ENCODE measurements at places on chromosomes 1 and 21.
A peak's percentile ranks its signal among the peaks of the same experiment; 100 is the strongest.

GRCh38 chr1:107309962-107310361 is 169.1 kb downstream of the NTNG1 start:
- no peak for DNase-seq

DNA sequence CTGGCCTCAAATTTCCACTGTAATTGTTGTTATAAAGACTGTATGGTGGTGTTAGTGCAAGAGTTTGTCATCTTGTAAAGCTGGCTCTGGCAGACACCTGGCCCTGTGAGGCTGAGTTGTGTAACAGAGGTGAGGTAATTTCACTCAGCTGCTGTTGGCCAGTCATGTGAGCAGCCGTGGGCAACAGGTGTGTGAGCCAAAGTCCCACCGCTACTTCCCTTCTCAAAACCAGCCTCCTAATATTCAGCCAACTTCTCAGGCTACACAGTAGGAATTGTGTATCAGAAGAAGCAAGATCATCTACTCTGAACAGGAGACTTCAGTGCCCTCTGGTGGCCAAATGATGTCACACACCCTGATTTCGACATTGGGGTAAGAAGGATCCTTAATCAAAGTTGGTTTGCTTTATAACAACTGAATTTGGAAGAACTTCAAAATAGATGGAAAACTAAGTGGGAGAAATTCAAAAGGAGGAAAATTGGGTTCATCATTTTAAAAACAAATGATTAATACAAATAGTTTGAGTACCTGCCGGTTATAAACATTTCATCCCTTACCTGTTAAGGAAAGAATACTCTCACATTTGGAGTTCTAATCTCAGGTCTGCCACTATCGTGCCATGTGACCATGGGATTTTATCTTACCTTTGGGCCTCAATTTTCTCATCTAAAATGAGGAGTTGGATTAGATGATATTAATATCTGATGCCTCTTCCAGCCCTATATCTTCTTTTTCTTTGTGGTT is 2.6 kb upstream of the CREG1 start:
- DNase-seq: peak; percentile 67

DNA sequence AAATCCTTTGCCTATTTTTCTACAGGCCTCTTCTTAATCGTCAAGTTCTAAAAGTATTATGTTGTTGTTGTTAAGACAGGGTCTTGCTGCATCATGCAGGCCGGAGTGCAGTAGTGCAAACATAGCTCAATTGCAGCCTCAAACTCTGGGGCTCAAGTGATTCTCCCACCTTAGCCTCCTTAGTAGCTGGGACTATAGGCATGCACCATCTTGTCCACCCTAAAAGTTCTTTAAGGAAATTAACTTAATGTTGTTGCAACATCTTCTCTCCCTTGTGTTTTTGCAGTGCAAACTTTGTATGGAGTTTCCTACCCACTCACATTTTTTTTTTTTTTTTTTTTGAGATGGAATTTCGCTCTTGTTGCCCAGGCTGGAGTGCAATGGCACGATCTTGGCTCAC is 4.1 kb upstream of the VHLL start:
- DNase-seq: no peak

- DNase-seq: no peak
Measured at GRCh38 chr1:113768916-113769600, 9.8 kb upstream of the PHTF1 start.

DNA sequence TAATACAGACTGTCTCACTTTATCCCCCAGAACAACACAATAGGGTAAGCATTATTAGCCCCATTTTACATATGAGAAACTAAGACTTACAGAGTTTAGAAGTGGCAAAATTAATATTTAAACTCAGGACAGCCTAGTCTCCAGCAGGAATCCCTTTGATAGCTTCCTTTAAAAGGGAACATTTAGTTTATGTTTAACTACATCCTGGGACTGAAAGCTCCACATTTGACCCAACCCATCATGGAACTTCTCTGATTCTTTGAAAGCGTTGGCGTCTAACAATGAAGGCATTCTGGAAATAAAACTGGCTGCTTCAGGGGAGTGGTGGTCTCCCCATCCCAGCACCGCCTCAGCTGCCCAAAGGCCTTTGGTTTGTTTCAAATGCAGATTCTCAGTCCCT is 250.6 kb upstream of the NFIA start:
- DNase-seq: no peak

GRCh38 chr1:1169429-1170214 is 4.1 kb upstream of the TTLL10 start:
- DNase-seq: no peak

- DNase-seq: peak; percentile 86
Measured at GRCh38 chr1:23403038-23403336, 21.6 kb downstream of the TCEA3 start.

- no peak for DNase-seq
Measured at GRCh38 chr1:163820766-163821165, 499.0 kb downstream of the NUF2 start.

DNA sequence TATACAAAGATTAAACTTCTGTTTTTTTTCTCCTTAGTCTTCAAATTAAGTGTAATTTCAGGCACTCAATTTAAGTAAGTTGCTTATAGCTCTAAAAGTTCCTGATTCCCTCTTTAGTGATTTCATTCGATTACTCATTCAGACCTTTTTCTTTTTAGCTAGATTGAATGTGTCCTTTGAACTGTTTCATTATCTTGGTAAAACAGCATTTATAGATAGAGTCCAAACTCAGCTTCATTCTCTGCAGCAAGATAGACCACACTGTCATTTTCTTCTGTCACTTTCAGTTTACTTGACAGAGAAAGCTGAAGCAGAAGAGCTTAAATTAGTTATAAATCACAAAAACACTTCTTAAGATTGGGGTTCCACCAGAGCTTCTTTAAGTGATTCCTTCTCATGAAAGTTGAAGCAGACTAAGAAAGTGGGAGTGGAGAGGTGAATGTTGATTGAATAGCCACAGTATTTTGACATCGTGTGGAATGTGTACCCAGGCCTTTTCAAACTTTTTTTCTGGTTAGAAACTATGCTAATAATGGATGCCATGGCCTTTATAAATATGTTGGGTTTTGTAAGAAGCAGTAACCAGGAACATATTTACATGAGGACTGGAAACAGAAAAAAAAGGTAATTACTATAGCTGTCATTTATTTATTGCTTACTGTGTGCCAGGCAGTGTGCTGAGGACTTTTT is 52.2 kb downstream of the ZBTB40 start:
- DNase-seq: peak; percentile 25

DNA sequence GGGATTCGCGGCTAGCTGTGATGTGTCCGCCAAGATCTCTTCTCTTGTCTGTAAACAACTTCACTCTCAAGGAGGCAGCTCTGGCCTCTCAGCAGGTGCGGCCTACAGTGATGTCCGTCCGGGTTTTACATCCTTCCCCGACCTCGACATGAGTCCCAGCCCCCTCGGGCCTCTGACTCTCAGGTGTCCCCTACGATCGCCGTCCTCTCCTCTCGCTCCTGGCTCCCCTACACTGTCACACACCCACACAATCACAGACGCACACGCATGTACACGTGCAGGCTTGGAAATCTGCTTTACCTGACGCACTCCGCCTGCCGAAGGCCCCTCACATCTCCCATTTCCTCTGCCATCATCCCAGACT is 797 bp upstream of the RSPH1 start:
- DNase-seq: no peak

DNA sequence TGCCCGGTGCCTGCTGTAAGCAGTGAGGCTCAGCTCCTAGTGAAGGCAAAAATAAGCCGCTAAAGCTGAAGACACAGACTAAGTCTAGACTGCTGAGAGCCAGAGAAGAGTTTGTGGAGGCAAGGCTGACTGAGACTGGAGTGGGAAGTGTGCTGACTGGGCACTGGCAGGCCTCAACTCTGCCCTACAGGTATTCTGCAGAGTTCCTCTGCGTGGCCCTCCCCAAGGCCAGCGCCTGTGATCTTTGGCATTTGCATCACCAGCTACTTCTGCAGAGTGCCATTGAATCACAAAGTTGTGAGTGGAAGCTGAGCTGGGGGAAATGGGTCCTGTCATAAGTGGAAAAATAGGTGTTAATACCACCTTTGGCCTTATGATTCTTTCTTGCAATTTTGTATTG is 905.7 kb downstream of the PLA2G4A start:
- DNase-seq: no peak

GRCh38 chr1:32342704-32343103 is 6.7 kb upstream of the MARCKSL1 start:
- no peak for DNase-seq

- no peak for DNase-seq
Measured at GRCh38 chr1:181405584-181405983, 77.7 kb upstream of the CACNA1E start.

DNA sequence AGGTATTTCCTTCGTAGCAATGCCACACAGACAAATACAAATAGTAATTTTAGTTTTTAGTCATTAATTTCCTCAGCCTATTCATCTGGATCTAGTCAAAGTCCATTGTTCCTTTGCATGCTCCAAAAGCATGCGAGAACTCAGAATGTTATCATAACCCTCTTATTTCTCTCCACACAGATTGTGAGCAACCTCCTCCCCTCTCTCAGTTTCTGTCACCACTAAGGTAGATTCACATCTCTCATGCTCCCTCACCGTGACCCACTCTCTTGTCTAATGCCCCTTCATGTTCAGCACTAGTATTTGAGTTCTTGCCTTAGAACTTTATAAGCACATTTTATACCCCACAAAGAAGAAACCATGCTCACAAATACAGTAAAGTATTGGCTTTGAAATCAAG is 582.4 kb downstream of the PLA2G4A start:
- no peak for DNase-seq

All from IMR-90 (cell line).